ENCODE measurements at places on chromosomes 6 and 20.

DNA sequence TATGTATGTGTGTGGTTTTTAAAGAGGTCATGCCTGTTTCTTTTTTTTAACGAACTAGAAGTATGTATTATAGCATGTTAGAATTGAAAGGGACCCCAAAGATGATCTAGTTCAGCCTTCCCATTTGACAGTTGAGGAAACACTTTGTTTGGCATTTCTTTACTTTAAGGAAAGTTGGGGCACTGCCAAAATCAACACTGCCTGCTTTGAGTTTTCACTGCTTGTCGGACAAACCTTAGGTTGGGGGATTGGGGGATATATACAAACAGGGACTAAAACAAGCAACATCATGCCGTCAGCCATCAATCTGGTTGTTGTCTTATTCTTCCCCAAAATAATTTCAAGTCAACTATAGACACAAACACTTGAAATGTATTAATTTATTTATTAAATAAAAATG is 14.1 kb upstream of the CALHM6 start:
- peaks cover 6% of the 10 kb centered on the region for H3K4me1 ChIP-seq
- H3K36me3 ChIP-seq: no peaks in the 10 kb centered on the region
- H3K27me3 ChIP-seq: no peaks in the 10 kb centered on the region

- no peak for DNase-seq
- H3K4me1 ChIP-seq: peaks cover 6% of the 10 kb centered on the region
- no peaks in the 10 kb centered on the region for H3K27me3 ChIP-seq
- H3K36me3 ChIP-seq: peaks cover 17% of the 10 kb centered on the region
- H3K4me3 ChIP-seq: no peak overlapping the region
- H3K27ac ChIP-seq: peak overlapping the region; percentile 54
Observed at GRCh38 chr6:31558631-31559500, 11.5 kb downstream of the NFKBIL1 start.

- DNase-seq: no peak
- no peaks in the 10 kb centered on the region for H3K27me3 ChIP-seq
- H3K4me1 ChIP-seq: no peaks in the 10 kb centered on the region
Observed at GRCh38 chr6:100823041-100823440, 58.1 kb downstream of the ASCC3 start.

DNA sequence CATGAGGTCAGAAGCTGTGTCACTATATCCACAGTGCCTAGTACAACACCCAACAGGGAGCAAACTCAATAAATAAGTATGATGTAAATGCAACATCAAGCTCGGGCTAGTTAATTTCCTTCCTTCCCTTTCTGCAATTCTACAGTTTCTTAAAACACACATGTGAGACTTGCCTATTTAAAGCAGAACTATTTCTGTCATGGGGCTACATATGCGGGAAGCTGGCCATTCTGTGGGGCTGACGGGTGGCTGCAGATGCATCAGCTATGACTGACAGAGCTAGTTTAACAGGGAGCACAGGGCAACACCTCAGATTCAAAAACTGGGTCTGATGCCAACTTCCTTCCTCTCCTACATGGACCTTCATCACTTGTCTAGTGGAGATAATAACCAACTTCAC is 118.1 kb upstream of the ENPP5 start:
- H3K27me3 ChIP-seq: no peaks in the 10 kb centered on the region
- DNase-seq: no peak
- no peak overlapping the region for H3K27ac ChIP-seq
- no peaks in the 10 kb centered on the region for H3K36me3 ChIP-seq

- no peaks in the 10 kb centered on the region for H3K36me3 ChIP-seq
- H3K27me3 ChIP-seq: no peaks in the 10 kb centered on the region
- peak; percentile 96 for DNase-seq
Observed at GRCh38 chr6:32195902-32196681, 3.6 kb upstream of the GPSM3 start.

DNA sequence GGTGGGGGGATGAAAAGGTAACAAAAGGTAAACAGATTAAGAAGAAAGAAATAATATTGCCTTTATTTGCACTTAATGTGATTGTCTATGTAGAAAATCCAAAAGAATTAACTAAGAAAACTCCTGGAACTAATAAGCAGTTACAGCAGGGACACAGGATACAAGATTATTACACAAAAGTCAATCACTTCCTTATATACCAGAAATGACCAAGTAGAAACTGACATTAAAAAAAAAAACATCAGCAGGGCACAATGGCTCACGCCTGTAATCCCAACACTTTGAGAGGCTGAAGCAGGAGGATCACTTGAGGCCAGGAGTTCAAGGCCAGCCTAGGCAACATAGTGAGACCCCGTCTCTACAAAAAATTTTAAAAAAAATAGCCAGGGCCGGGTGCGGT is 123.2 kb upstream of the RIPOR2 start:
- no peaks in the 10 kb centered on the region for H3K36me3 ChIP-seq
- H3K27ac ChIP-seq: no peak overlapping the region
- no peak for DNase-seq
- H3K4me3 ChIP-seq: no peak overlapping the region
- H3K27me3 ChIP-seq: no peaks in the 10 kb centered on the region

DNA sequence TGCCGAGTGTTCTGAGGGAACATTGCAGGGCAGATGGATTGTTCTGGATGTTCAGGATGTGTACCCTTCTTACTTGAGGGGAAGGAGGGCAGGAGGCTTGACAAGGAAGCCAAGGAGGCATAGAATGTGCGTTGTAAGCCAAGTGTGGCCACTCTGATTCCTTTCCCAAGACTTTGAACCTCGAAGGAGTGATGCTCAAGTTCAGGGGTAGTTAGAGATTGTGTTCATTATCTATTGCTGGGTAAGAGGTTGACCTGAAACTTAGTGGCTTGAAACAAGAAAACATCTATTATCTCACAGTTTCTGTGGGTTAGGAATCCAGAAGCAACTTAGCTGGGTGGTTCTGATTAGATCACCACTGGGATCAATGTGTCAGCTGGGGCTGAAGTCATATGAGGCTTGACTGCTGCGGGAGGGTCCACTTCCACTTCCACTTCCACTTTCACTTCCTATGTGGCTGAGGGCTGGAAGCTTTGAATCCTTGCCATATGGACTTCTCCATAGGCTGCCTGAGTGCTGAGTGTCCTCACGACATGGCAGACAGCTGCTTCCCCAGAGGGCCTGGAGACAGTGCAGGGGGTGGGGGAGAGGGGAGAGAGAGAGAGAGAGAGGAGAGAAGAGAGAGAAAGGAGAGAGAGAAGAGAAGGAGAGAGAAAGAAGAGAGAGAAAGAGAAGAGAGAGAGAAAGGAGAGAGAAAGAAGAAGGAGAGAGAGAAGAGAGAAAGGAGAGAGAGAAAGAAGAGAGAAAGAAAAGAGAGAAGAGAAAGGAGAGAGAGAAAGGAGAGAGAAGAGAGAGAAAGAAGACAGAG is 6.9 kb upstream of the CD40 start:
- H3K4me1 ChIP-seq: no peaks in the 10 kb centered on the region
- H3K27me3 ChIP-seq: no peaks in the 10 kb centered on the region
- no peak overlapping the region for H3K27ac ChIP-seq
- no peak overlapping the region for H3K4me3 ChIP-seq
- H3K36me3 ChIP-seq: no peaks in the 10 kb centered on the region

DNA sequence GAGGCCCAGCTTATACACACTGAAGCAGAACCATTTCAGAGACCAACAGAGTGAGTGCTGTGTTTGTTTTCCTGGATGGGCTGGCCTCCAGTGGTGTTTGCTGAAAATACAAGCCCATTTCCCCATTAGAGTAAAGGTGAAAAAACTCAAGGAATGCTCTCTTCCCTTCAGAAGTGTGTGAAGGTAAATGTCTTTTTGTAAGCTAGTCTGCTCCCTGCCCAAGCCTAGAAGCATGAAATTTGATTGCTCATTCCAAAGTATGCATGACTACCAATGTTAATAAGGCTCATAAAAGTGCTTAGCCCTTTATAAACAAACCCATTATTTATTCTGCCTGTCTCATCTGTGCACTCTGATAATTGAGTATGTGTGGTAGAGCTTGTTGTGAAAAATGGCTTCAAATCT is 59.1 kb downstream of the ADGRF1 start:
- no peaks in the 10 kb centered on the region for H3K36me3 ChIP-seq
- no peaks in the 10 kb centered on the region for H3K4me1 ChIP-seq
- no peak for DNase-seq
- no peak overlapping the region for H3K4me3 ChIP-seq

DNA sequence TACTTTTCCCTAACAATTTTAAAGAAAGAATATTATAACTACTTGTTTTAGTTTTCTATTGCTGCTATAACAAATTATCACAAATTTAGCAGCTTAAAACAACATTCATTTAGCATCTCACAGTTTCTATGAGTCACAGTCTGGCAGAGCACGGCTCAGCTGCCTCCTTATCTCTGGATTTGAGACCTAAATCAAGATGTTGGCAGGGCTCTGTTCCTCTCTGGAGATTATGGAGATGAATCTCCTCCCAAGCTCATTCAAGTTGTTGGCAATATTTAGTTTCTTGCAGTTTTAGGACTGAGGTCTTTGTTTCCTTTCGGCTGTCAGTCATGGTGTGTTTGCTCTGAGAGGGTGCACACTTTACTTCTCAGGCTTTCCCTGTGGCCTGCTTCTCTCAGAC is 1065.8 kb upstream of the EYS start:
- H3K27me3 ChIP-seq: no peaks in the 10 kb centered on the region
- H3K4me1 ChIP-seq: no peaks in the 10 kb centered on the region
- H3K36me3 ChIP-seq: no peaks in the 10 kb centered on the region
- H3K27ac ChIP-seq: peak overlapping the region; percentile 24

GRCh38 chr6:150891888-150892485 is 26.5 kb downstream of the MTHFD1L start:
- peaks cover 6% of the 10 kb centered on the region for H3K4me1 ChIP-seq
- peaks cover 26% of the 10 kb centered on the region for H3K36me3 ChIP-seq
- no peaks in the 10 kb centered on the region for H3K27me3 ChIP-seq
- peak; percentile 83 for DNase-seq

GRCh38 chr20:9141921-9142320 is 73.0 kb downstream of the PLCB4 start:
- H3K4me1 ChIP-seq: no peaks in the 10 kb centered on the region
- H3K36me3 ChIP-seq: no peaks in the 10 kb centered on the region
- no peak overlapping the region for H3K4me3 ChIP-seq
- DNase-seq: no peak
- H3K27me3 ChIP-seq: no peaks in the 10 kb centered on the region

DNA sequence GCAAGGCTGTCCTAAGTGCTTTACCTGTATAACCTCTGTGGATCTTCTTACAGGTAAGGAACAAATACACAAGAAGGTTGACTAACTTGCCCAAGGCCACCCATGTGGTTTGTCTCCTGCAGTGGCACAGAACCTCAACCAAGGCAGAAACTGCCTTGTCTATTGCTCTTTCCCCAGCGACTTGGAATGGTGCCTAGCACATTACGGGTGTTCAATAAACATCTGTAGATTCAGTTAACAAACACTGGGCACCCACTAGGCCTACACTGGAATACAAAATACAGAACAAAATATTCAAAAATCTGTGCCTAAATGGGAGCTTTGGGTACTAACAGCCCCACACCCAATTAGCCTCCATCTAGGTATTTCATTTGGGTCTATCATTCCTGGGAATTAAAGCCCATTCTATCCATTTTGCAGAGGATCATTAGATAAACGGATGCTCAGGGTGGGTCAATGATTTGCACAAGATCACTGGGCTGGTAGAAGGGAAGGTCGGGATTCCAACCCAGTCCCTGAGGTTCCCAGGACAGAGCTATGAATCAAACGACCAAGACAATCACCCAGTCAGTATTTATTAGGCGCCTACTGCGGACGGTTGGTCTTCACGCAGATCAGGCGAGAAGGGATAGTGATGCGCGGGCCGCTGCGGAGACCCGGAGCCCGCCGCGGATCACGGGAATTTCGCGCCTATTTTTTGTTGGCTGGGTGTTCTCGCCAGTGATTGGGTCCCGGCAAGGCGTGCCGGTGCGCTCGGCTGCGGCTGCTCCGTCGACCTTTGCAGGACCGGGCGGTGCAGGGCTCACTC is at the start of gene STK35:
STK35 (plus strand) TSS at position 771 of the 808 bp plus-strand sequence. CDS start 55 bp downstream, outside the sequence.
- H3K27ac ChIP-seq: peak within 1 kb of the TSS; percentile 99
- DNase-seq: no peak
- H3K4me3 ChIP-seq: peak within 1 kb of the TSS; percentile 84
- no peaks in the 10 kb centered on the region for H3K4me1 ChIP-seq
- no peaks in the 10 kb centered on the region for H3K36me3 ChIP-seq

DNA sequence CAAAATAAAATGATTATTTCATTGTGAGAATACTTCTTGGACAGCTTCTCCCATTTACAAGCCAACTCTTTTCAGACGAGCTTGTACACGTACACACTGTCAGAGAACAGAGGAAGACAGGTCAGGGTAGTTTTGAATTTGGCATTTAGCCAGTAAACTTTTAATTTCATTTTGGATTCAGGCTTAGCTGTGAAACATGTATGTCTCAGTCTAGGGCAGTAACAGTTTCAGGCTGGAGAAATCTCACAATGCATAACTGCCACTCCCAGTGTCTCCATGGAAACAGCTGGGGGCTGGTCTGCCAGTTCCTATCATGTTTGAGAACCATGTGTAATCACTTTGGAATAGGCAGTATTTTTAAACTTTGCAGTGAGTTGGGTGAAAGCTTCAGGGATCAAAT is 22.0 kb upstream of the QKI start:
- H3K36me3 ChIP-seq: no peaks in the 10 kb centered on the region
- no peak overlapping the region for H3K4me3 ChIP-seq
- DNase-seq: no peak
- H3K4me1 ChIP-seq: no peaks in the 10 kb centered on the region
- H3K27me3 ChIP-seq: no peaks in the 10 kb centered on the region

GRCh38 chr6:97867177-97867576 is 584.2 kb upstream of the MMS22L start:
- H3K27me3 ChIP-seq: no peaks in the 10 kb centered on the region
- DNase-seq: no peak
- H3K4me1 ChIP-seq: no peaks in the 10 kb centered on the region
- no peaks in the 10 kb centered on the region for H3K36me3 ChIP-seq
- no peak overlapping the region for H3K4me3 ChIP-seq
- H3K27ac ChIP-seq: no peak overlapping the region

GRCh38 chr6:134493789-134494188 is 175.9 kb upstream of the SGK1 start:
- DNase-seq: no peak
- H3K36me3 ChIP-seq: no peaks in the 10 kb centered on the region
- H3K27me3 ChIP-seq: no peaks in the 10 kb centered on the region
- H3K4me3 ChIP-seq: no peak overlapping the region
- H3K27ac ChIP-seq: no peak overlapping the region

- peaks cover 28% of the 10 kb centered on the region for H3K36me3 ChIP-seq
Observed at GRCh38 chr6:79201983-79202382, 32.5 kb downstream of the HMGN3 start.

GRCh38 chr6:20403070-20403765 is 1.5 kb downstream of the E2F3 start:
- no peaks in the 10 kb centered on the region for H3K27me3 ChIP-seq
- peak overlapping the region; percentile 95 for H3K27ac ChIP-seq
- H3K4me1 ChIP-seq: no peaks in the 10 kb centered on the region
- H3K4me3 ChIP-seq: peak overlapping the region; percentile 83
- H3K36me3 ChIP-seq: no peaks in the 10 kb centered on the region
- peak; percentile 79 for DNase-seq

Measured in ascending aorta (tissue), 2 donors.